ENCODE measurements at places on chromosomes 5 and 9.

- DNase-seq: no peak
These were observed 10.0 kb downstream of the TCF7 start for GRCh38 chr5:134124289-134125038.

- DNase-seq: no peak
These were observed 49.5 kb upstream of the MCCC2 start for GRCh38 chr5:71537687-71538086.

DNA sequence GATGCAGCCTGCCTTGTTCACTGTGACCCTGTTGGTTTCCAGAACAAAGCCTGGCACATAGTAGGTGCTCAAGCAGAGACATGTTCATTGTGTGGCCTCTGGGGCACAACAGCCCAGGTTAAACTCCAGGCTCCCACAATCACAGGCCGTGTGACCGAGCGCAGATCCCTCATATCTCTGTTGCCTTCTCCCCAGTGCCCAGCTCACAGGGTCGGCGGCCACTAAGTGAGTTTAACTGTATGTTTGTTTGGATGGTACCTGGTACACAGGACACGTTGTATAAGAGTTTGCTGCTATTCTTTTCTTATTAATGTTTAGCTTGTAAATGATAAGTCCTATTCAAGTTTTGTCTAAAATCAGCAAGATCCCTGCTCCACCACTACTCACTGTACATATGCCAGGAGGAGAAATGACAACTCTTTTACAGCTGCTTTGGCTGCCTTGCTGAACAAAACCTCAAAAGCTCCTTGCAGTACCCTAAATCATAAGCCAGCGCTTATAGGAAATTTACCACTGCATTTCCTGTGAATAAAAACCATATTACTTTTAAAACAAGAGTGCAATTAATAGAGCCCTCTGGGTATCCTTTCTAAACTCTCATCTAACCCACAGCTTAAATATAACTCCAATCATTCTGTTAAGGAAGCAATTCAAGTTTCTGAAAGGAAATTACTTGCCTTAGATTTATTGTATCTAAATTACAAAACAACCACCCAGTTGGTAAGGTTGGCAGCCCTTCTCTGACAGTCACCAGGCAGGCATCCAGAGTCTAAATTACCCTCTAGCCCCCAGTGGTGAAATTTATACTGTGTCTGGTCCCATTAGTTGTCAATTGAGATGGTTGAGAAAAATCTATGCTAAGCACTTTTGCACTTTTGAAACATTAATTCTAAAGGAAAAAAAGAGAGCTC, 379.4 kb downstream of the SEMA5A start:
- no peak for DNase-seq

DNA sequence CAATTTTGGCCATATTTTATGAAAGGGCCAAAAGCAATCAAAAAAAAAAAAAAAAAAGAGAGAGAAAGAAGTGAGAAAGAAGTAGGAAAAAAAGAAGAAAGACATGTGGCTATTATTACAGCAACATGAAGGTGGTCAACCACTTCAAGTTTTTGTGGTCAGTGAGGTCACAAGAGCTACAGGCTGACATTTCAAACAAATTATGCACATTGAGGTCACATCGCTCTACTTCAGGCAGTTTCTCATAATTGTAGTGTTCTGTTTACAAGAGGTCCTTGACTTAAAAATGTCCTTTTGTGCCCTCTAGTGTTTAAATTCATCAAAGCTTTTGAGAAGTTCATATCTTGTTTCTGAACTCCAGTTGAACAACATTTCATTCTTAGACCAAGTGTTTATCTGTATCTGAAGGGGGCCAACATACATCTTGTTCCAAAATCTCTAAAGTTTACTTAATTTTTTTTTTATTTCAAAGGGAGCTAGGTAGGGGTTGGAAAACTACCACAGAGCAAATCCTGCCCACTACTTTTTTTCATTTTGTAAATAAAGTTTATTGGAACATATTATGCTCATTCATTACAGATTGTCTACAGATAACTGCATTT, 513.1 kb downstream of the PDE4D start:
- DNase-seq: peak; percentile 55

DNA sequence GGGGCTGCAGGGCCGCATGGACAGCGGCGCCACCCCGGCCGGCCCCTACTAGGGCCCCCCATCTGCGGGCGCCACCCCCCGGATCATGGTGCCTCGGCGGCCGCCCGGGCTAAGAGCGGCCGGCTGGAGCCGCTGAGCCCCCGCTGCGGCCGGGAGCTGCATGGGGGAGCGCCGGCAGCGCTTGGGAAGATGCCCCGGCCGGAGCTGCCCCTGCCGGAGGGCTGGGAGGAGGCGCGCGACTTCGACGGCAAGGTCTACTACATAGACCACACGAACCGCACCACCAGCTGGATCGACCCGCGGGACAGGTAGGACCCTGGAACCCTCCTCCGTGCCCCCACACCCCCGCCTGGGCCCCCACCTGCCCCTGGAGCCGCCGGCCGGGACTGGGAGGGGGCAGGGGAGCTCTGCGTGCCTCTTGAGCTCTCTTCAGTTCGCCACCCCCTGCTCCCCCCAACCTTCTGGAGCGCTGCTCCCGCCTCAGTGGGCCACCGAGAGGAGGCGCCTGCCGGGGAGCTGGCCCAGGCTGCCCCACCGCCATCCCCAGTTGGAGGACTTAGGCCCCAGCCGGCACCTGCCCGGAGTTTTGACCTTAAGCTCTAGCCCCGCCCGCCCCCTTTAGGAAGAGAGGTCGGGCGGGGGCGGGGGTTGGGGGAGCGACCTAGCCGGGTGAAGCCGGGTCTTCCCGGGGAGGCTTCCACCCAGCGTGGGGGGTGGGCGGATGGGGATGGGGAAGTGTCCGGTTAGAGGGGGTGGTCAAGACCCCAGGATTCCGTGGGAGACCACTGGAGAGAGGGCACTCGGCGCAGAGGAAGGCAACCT, 730 bp downstream of the WWC1 start:
- peak; percentile 57 for DNase-seq

- DNase-seq: no peak
These were observed 21.0 kb downstream of the MLLT3 start for GRCh38 chr9:20601292-20601691.

GRCh38 chr9:128634651-128635262, 21.9 kb downstream of the DYNC2I2 start:
- DNase-seq: no peak

Data from RPMI8226 (cell line).